Testis (tissue), 5 donors: ENCODE measurements at places on chromosomes 5 and 9. TPM values are rescaled to one million over a fixed set of nuclear protein-coding genes. Genes with fewer than 3 reads are reported as not detected.
A peak's percentile ranks its signal among the peaks of the same experiment; 100 is the strongest.

DNA sequence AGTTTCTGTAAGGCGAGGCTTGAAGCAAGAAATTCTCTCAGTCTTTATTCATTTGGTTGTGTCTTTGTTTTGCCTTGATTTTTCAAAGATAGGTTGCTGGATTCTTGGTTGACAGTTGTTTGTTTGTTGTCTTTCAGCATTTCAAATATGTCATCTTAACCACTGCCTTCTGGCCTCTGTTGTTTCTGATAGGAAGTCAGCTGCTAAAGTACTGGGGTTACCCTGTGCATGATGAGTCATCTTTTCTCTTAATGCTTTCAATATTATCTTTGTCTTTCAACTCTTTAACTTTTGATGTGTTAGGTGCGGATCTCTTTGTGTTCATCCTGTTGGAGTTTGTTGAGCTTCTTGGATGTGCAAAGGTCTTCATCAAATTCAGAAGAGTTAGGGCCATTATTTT, 1571.3 kb downstream of the MAT2B start:
- no peak for DNase-seq

IGFBPL1 gene
- total RNA-seq, result 18.0 TPM

- DNase-seq, result no peak
Measured at GRCh38 chr5:116276952-116277351, 192.1 kb downstream of the COMMD10 start.

DNA sequence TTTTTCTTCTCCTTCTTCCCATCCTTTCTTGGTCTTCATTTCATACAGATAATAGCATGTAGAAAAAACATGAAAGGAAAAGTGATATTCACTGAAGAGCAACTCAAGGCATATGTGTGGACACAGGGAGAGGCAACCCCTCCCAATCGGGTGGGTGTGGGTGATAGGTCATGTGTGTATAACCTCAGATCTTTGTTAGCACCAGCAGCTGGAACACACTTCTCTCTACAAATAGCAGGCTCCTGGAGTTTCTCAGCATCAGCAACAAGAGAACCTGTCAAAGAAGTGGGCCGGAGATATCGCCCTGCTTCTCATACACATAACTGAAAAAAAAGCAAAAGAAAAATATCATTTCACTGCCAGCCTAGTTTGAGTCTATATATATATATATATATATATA, 426.4 kb downstream of the DTWD2 start:
- DNase-seq, result no peak

GRCh38 chr5:163079618-163080017, 357.8 kb upstream of the CCNG1 start:
- no peak for DNase-seq

- no peak for DNase-seq
Measured at GRCh38 chr9:23663536-23663935, 162.5 kb downstream of the ELAVL2 start.

DNA sequence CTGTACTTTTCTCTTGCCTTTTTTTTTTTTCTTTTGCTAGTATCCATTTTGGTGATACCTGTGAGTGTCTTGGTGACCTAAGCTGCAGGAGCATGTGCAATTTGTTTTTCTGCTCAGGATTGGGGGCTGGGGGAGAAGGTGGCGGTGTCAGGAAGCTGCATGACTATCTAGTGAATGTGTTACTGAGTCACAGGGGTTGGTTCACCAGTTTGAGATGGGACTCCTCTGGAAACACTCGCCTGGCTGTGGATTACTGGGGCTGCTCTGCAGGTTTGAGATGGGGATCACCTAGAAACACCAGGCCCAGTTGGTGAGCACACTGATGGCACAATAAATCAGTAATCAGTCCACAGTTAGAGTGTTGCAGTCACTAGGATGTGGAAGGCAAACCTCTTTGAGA, 447.9 kb downstream of the SPATA31D1 start:
- no peak for DNase-seq

SPATA31A3 gene
- 4.4 TPM for total RNA-seq

FBP1 gene
- total RNA-seq, result 3.8 TPM

DNA sequence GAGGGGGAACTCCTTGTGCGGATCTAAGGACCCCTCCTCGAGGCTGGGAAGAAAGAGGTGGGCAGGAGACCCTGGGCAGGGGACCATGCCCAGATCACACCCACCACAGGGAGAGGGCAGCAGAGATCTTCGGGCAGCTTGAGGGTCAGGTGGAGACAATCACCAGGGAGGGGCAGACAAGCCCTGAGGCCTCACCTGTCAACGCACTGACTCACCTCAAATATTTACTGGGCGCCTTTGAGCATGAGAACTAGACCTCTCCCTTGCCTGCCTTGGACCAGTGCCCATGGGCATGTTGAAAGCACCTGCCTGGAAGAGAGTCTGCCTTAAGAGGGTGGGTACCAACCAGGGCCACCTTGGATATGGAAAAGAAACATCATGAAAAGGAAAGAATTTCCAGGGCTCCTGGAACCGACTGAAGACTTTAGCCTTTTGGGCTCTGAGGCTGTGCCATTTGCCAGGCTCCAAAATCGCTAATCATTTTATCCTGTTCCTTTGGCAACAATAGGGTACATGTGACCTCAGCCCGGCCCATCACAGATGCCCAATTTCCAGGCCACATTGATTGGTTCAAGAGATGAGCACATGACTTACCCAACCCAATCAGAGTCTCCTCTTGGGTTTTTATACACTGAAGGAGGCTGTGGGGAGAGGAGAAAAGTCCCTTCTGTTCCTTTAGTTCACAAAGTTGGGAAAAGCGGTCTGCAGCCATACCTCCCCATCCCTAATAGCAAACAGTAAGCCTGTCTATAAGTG, 10.4 kb upstream of the SPINK4 start:
- no peak for DNase-seq

- no peak for DNase-seq
Measured at GRCh38 chr5:52491071-52491787, 296.5 kb upstream of the ITGA1 start.

- no peak for DNase-seq
Measured at GRCh38 chr5:1187234-1187949, 14.0 kb upstream of the SLC6A19 start.

DNA sequence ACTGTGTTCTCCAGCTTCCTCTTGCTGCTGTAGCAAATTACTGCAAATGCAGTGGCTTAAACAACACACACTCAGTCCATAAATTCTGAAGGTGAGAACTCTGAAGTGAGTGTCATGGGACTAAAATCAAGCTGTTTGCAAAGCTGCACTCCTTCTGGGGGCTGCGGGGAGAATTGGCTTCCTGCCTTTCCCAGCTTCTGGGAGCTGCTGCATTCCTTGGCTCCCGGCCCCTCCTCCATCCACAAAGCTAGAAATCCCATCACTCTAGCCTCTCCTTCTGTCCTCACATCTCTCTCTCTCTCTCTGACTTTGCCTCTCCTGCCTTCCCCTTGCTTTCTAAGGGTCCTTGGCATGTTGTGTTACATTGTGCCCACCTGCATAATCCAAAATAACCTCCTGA, 14.2 kb upstream of the MED10 start:
- DNase-seq, result no peak

CATSPER3 gene
- 21.7 TPM for total RNA-seq

SPIN1 gene
- total RNA-seq, result 139 TPM

DNA sequence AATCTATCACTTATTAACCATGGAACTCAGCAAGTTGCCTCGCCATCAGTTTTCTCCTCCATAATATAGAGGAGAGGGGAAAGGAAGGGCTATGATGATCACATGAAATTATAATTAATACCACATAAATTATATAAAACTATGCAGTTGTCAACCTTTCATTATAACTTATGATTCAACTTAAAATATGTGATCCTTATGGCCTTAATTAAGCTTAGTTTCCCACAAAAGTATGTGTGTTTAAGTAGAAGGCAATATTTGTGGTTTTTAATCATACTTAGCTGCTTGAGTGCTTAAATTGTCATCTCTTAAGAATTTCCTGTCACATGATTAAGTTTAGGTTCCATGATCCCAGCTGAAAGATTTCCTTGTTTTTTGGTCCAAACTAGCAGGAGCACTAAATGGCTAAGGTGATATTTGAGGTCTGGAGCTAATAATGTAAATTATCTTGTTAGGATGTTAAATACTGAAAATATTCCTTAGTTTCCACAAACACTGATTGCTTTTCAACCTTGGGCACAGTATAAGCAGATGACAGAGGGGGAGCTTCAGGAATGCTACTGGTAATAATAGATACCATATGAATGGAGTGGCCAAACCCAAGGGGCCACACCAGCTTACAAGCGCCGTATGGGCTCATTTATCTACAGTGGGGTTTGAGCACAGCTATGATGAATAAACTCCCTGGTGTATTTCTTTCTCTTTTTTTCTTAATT, 26.4 kb upstream of the F2R start:
- no peak for DNase-seq

DNA sequence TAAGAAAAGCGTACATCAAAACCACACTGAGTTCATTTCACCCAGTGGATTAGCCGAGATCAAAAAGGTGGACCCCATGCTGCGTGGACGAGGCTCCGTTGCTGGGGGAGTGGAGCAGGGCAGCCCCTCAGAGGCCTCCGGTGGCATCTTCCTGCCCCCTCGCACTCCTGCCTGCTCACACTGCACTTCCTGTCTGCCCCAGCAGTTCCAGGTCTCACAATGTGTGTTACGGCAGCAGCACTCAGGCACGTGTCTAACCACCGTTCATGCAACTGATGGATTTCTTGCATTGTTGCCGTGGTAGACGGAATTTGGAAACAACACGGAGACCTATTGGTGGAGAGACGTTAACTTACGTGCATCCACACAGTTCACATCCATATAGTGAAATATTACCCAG, 196.6 kb upstream of the OTULINL start:
- no peak for DNase-seq

ZNF366 gene
- total RNA-seq, result 2.2 TPM

TAF11L10 gene
- total RNA-seq, result not detected

PAX5 gene
- total RNA-seq, result 0.79 TPM

PCDHGA2 gene
- 31.0 TPM for total RNA-seq

DNA sequence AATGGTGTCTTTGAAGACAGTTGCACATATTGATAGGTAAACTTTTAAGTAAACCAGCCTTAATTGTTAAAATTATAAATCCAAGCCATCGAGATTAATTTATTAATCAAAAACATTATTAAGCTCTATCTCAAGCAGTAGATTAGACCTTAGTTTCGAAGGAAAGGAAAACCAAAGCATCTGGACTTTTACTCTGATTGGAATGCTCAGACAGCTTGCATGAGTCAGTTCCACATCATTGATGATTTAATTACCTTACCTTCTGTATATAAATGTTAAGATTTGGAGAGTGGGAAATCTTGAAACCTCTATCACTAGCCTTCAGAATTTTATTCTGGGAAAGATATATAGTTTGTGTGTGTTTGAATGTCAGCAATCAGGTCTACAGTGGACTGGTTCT, 23.9 kb downstream of the DCP2 start:
- DNase-seq, result no peak

GRCh38 chr9:2477755-2478154, 143.8 kb upstream of the VLDLR start:
- DNase-seq, result no peak

DNA sequence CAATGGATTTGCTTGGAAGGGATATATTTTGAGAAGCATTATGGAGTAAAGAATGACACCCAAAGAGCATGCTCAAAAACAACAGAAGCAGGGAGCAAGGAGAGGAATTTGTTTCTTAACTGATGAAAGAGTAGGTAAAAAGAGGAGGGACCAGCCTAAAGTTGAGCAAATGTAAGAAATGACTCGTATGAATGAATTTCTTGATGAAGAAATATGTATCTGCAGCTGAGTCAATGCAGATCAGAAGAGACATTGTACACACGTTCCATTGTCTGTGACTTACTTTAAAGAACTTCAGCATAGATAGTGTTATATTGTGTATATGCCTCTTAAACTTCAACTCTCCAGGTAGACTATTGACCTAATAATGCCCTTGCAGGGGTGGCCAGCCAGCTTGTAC, 112.7 kb upstream of the NREP start:
- DNase-seq, result no peak

CNTNAP3B gene
- 40.8 TPM for total RNA-seq

- peak; percentile 74 for DNase-seq
Measured at GRCh38 chr5:139708877-139709581, 60.9 kb downstream of the CXXC5 start.

- DNase-seq, result no peak
Measured at GRCh38 chr5:129363991-129364390, 96.1 kb upstream of the ADAMTS19 start.

PCDHGA11 gene
- 9.1 TPM for total RNA-seq

- no peak for DNase-seq
Measured at GRCh38 chr5:177494346-177495195, 2.8 kb downstream of the PDLIM7 start.
